ENCODE measurements at places on chromosomes 7 and 10. TPM values are rescaled to one million over a fixed set of nuclear protein-coding genes. Genes with fewer than 3 reads are reported as not detected.

Gene BUB3
- total RNA-seq: 133 TPM

Gene LYZL1
- total RNA-seq: not detected

Gene SEC24C
- total RNA-seq: 79.6 TPM

Gene STAMBPL1
- total RNA-seq: 33.2 TPM

Gene SMO
- total RNA-seq: 3.2 TPM

Gene ACTR3C
- total RNA-seq: under 0.01 TPM

Gene MDFIC
- total RNA-seq: 57.7 TPM

Gene NEBL
- total RNA-seq: 0.17 TPM

Gene FAM25A
- total RNA-seq: not detected

Gene ECD
- 31.6 TPM for total RNA-seq

Gene GIMAP5
- not detected for total RNA-seq

Gene GSTK1
- 155 TPM for total RNA-seq

Gene DLX5
- total RNA-seq: not detected

Gene KIF11
- total RNA-seq: 3.3 TPM

Gene UCMA
- not detected for total RNA-seq

Gene BAMBI
- total RNA-seq: 0.15 TPM

Gene NUTM2A
- 2.3 TPM for total RNA-seq

Gene CALCR
- not detected for total RNA-seq

Gene FXYD4
- not detected for total RNA-seq

Gene GNAT3
- total RNA-seq: not detected

Gene SYT15
- 0.15 TPM for total RNA-seq

Gene PIK3CG
- not detected for total RNA-seq

Gene BLOC1S2
- 62.8 TPM for total RNA-seq

Gene CYP3A7
- total RNA-seq: 0.33 TPM
